ENCODE measurements at places on chromosomes 4 and X.

DNA sequence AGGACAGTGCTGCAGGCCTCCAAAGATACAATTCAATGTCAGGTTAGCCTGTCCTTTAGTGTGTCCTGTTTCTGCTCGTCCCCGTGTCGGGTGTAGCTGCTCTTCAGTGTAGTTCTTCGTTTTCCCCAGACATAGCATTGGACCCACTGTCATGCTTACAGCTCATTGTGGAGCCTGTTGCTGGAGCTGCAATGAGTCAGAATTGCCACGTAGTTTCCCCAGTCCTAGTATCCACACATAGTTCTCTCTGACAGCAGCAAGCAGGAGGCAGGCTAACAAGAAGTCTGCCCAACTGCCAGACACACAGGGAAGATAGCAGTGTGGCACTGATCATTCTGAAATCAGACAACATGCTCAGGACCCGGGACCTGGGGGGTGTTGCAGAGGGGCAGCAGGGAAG, 49.2 kb downstream of the MOSPD2 start:
- no peak for DNase-seq

DNA sequence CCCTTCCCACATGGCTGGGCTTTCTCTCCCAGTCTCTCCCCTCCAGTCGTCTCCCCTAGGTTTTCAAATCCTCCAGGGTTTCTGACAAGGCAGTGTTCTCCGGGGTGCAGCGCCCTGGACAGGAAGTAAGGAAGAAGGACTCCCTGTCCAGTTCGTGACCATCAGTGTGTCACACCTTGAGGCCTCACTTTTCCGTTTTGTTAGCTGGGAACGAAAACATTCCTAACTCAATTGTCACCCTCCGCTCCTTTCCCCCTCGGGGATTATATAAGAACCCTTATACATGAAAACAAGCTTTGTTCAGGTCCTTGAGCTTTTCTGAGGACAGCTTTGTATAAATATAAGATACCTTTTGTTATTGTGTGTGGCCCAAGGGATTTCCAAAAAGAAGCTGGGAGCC, 92.1 kb downstream of the KDR start:
- DNase-seq: no peak

GRCh38 chr4:42671431-42672194, 14.7 kb upstream of the ATP8A1 start:
- DNase-seq: no peak

DNA sequence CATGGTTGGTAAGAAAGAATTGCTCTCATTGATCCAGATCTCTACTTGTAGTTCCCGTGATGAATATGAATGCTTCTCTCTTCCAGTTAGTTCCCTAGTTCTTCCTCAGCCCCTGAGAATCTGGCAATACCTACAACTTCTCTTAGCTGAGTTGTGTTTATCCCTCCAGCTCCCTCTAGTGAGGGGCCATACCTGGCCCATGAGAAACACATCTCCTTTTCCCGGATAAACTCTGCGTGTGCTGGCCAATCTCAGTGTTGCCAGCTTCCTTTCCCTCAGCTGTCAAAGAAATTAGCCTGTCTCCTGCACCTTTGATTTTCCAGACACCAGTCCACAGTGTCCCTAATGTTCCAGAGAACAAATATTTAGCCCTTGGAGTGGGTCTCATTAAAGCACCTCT, 5.7 kb downstream of the CBLL2 start:
- DNase-seq: no peak

GRCh38 chr4:56737666-56738065, 56.6 kb upstream of the HOPX start:
- DNase-seq: no peak

DNA sequence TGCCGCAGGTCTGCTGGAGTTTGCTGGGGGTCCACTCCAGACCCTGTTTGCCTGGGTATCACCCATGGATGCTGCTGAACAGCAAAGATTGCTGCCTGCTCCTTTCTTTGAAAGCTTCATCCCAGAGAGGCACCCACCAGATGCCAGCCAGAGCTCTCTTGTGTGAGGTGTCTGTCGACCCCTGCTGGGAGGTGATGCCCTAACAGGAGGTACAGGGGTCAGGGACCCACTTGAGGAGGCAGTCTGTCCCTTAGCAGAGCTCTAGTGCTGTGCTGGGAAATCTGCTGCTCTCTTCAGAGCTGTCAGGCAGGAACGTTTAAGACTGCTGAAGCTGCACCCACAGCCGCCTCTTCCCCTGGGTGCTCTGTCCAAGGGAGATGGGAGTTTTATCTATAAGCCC, 162.7 kb downstream of the NAF1 start:
- no peak for DNase-seq

DNA sequence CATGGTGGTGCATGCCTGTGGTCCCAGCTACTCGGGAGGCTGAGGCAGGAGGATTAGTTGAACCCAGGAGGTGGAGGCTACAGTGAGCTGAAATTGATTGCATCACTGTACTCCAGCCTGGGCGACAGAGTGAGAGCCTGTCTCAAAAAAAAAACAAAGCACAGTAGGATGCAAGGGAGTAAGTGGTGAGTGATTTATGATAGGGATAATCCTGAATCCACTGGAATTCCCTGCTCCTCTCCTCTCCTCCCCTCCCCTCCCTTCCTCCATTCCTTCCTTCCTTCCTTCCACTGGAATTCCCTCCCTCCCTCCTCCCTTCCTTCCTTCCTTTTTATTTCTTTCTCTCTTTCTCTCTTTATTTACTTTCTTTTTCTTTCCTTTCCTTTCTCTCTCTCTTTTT, 40.9 kb upstream of the NKRF start:
- no peak for DNase-seq

- DNase-seq: no peak
Observed at GRCh38 chrX:12319003-12319519, 180.8 kb downstream of the FRMPD4 start.

GRCh38 chrX:68398291-68398690, 35.0 kb downstream of the OPHN1 start:
- no peak for DNase-seq
